ENCODE measurements at places on chromosomes 2 and 18. TPM values are rescaled to one million over a fixed set of nuclear protein-coding genes. Genes with fewer than 3 reads are reported as not detected.

DNA sequence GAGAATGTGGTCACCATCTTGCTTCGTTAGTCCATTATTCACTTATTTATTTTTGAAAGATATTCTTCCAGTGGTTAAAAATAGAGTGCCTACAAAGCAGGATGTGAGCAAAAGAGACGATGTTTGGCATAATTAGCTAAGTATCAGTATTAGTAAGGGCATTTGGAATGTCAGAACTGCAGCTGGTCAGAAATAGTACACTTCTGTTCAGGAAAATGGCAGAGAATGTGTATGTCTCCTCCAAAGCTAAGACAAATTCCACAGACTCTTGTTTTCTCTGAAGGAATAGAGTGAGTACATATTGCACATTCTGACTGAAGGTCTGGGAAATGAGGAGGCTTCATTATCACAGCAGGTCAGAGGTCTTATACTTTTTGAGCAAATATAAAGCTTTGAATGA, 209.0 kb downstream of the L3MBTL4 start:
- no peak for DNase-seq

SEMA4F gene
- 39.2 TPM for total RNA-seq

SNED1 gene
- 5.2 TPM for total RNA-seq

PSMD14 gene
- 319 TPM for total RNA-seq

GRCh38 chr2:101976891-101977290, 14.9 kb upstream of the IL1R2 start:
- DNase-seq = no peak
